GM19239 (cell line): ENCODE measurements at places on chromosomes 16 and 17.
A peak's percentile ranks its signal among the peaks of the same experiment; 100 is the strongest.

DNA sequence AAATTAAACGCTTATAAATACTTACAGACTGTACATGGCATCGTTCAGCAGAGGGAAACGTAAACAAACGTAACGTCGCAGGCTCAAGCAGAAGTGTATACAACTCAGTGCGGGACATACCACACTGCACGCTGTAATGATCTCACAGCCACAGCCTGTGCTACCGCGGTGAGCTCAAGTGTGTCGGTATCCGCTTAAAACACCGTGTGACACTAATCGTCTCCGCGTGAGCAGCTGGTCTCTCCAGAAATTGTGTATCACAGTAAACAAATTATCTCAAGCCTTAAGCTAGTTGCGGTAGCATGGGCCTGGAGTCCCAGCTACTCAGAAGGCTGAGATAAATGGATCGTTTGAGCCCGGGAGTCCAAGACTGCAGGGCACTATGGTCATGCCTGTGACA lies 115.3 kb downstream of the ANKRD11 start:
- DNase-seq, result peak; percentile 52

- DNase-seq, result no peak
Measured at GRCh38 chr16:14043278-14043677, 27.8 kb upstream of the MRTFB start.

- DNase-seq, result no peak
Measured at GRCh38 chr17:33651686-33652085, 358.6 kb upstream of the ASIC2 start.

DNA sequence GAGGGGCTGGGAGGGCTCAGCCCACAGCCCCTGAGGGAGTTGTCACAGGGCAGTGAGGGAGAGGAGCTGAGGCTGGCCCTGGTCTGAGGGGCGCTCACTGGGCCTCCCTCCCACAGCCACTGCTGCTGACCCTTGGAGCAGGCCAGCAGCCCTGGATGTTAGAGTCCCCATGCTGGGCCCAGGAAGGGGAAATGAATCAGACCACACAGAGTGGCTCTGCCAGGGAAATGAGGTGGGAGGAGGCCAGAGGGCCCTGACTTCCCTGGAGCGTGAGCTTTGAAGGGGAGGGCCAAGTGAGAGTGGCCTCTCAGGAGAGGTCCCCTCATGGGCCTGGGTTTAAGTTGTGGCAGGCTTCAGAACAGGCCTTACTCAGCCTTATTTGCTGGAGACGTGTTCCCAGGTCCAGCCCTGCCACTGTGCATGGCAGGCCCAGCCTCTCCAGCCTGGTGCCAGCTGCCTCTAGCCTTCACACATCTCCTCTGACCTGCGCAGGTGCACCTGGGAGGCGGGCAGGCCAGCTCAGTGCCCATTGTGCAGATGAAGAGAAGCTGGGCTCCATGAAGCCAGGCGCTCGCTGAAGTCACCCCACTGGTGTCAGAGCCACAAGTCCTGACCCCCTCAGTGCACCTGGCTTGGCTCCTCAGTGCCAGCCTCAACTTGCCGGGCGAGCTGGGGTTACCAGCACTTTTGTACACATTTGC lies 15.4 kb downstream of the GPT2 start:
- no peak for DNase-seq

GRCh38 chr17:74134991-74135390 lies 68.5 kb upstream of the RPL38 start:
- DNase-seq, result no peak

DNA sequence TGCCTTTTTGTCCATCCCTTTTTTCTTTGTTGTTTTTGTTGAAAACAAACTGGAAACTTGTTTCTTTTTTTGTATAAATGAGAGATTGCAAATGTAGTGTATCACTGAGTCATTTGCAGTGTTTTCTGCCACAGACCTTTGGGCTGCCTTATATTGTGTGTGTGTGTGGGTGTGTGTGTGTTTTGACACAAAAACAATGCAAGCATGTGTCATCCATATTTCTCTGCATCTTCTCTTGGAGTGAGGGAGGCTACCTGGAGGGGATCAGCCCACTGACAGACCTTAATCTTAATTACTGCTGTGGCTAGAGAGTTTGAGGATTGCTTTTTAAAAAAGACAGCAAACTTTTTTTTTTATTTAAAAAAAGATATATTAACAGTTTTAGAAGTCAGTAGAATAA lies 4.9 kb downstream of the SOX9 start:
- no peak for DNase-seq

- no peak for DNase-seq
Measured at GRCh38 chr16:73062001-73062616, 14.2 kb upstream of the ZFHX3 start.

GRCh38 chr17:49557312-49558024 lies 18.2 kb upstream of the NXPH3 start:
- DNase-seq, result no peak

DNA sequence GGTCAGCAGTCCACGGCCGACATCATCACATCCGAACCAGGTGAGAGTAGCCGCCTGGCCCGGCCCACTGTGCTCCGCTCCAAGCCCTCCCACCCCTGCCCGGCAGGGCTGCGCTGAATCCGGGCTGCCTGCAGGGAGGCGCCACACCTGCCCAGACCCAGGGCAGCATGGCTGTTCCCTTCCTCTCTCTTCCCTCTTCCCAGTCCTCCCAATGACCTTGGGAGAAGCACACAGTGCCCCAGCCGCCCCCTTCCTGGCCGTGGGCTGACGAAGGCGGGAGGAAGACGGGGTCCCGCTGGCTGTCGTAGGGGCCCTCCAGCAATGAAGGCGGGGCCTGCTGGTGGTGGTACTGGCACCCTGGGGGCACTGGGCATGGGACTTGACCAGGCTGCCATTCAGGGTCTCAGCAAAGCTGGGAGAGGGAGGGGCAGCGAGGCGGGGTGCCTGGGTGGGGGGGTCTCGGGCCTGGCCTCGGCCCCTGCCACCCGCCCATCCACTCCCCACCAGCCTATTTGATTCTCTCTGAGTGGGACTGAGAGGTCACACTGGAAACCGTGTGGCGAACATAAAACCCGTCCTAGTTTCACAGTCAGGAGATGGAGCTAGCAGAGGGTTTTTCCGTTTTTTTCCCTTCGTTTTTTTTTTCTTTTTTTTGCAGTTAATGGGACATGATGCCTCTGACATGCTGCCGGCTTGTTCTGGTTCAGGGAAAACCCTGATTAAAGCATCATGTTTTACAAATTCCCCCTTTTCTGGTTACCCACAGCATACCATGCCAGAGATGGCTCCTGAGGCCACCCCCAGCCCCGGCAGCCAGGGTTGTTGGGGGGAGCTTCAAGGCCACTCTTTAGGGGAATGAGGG lies 50.6 kb downstream of the BAHCC1 start:
- DNase-seq, result no peak

DNA sequence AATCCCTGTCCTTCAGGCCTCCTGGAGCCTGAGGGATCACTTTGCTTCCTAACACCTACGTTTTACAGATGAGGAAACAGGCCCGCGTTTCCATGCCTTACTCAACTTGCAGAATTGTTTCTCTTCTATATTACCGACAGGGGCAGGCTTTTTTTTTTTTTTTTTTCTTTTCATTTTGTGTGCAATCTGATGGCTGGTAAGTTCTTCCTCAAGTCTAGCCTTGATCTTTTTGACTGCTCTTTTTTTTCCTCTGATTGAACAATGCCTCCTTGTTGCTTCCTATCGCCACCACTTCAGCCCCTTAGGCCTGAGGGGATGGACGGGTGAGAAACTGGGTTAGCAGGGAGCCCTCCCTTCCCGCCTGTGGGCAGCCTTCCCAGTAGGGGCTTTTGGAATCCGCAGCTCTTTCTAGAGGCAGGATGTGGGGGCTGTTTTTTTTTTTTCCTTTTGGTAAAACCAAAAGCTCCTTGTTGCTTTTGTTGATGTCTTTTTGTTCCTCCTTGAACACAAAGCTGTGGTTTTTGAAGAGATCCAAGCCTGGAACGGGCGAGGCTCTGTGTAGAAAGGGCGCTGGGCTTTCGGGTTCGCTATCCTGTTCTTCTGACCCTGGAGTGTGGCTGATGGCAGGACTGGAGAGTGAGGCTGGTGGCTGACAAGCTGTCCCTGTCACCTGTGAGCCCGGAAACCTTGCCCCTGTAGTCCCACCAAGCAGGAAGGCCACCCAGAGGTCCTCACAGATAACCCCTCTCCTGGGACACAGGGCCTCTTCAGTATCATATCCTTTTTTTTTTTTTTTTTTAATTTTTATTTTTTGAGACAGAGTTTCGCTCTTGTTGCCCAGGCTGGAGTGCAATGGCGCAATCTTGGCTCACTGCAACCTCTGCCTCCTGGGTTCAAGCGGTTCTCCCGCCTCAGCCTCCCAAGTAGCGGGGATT lies 14.0 kb downstream of the LASP1 start:
- no peak for DNase-seq

DNA sequence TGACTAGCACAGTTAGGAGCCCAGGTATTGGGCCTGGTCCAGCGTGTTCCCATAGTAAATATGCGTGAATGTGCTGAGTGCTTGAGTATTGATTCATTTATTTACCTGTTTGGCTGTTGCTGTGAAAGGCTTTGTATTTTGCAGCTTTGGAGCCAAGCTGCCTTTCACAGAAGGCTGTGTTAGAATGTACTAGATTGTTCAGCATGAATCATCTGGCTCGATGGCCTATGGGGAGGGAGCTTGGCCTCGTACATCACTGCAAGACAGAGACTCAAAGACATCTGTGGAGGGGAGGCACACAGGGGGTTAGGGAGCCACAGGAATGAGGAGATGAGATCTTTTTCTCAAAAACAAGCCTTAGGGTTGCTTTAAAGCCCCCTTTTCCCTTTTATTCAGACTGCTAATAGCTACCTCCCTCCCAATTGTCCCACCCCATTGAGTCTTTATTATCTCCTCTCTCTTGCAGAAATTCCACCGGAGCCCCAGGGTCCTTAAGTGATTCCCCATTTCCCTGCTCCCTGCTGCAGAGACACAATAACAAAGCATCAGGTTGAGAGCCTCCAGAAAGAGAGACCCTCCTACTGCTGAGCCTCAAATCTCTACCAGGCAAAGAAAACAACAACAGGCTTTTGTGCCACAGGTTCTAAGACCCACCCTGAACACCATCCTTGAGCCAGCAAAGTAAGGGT lies 307.2 kb downstream of the ABCC12 start:
- no peak for DNase-seq

DNA sequence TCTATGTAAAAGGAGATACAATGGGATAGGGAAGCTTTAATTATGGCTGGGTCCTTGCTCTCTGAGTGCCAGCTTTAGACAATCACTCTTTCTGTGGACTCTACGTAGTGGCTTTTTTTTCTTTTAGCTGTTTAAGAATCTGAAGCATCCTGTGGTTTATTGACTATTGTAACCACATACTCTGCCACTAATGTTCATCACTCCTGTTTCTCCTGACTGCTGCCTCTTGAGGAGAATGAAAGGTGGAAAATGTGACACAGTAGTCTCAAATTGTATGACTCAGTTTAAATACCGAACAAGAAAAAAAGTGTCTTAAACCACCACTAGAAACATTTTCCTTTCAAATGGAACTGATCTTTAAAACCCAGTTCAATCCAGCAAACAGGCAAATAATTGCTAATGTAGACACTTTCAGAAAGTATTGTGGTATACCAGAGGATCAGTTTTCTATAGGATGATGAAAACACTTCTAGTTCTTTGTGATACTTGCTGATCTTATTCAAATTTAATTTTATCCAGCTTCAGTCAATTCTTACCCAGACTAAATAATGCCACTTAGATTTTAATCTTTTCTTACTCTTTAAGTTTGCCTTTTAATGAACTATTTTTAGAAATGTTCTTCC lies 302.7 kb upstream of the PMFBP1 start:
- no peak for DNase-seq

GRCh38 chr16:88699180-88699579 lies 7.0 kb downstream of the RNF166 start:
- no peak for DNase-seq

DNA sequence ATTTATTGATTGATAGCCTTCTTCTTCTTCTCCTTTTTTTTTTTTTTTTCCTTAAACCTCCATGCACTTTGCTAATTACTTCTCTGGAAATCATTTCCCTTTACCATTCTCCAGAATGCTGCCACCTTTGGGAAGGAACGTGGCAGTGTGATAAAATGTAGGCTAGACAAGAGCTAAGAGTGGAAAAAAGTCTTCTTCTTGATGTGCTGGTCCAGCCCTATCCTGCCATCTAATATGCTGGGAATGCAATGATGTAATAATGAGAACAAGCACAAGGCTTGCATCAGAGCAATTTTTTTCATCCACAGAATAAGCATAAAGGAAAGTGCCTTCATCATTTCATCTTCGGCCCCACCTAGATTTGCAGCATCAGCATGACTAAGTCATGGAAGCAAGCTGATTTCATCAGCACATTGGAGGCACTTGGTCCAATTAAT lies 128.7 kb upstream of the ZFHX3 start:
- DNase-seq, result no peak

DNA sequence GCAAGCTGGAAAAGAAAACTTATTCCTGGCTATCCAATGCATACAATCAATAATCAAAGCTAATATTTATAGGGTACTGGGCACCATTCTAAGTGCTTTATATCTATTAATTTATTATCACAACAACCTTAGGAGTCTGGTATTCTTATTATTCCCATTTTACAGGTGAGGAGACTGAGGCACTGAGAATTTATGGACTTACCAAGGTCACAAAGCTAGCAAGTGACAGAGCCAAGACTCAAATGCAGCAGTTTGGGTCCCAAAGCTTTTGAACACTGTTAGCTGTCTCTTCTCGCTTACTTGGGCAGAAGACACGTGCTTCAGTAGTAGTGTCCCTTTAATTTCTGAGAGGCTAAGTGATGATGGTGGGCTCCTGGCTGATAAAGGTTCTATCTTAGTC lies 152.6 kb downstream of the AATF start:
- DNase-seq, result no peak

GRCh38 chr17:75557852-75558665 lies 29.5 kb upstream of the MYO15B start:
- DNase-seq, result no peak

DNA sequence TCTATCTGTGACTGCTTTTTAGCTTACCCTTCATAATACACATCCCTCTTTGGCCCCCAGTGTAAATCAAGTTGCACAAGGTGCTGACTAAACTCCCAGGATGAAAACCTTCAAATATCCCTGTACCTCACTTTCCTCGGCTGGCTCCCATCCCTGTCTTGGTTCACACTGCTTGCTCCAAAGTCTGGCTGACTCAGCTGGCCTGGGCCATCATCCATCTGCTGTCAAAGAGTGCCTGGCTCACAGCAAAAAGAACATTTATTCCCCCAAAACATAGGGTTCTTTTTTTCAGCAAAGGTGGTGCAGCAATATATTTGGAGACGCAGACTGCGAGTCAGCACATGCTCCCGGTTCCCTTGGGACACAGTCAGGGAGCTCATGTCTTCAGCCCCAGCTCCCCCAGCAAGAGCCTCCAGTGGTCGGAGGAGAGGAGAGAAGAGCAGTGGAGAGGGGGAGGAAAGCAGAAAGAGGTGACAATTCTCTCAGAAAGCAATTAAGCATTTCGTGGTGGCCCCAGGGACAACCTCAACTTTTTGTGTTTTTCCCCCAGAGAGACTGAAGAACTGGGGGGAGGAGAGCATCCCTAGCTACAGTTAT lies 26.1 kb downstream of the GPR142 start:
- no peak for DNase-seq

- no peak for DNase-seq
Measured at GRCh38 chr16:15807603-15808009, 49.2 kb downstream of the MYH11 start.

DNA sequence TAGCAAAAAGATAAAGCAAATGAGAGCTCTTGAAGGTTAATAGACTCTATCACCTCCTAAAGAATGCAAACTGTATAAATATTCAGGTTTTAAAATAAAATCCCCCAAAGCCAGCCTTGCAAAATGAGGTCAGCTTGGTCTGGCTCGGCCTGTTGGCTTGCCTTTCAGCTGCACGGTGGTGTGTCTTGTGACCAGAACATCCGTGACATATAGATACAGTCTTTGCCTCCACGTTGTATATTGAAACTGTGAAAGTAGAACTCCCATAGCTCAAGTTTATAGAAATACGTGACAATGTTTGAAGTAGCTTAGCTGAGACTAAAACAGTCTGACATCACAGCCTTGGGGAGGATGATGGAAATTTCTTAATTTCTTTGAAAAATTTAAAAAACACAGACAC lies 236.6 kb upstream of the MYOCD start:
- DNase-seq, result no peak
